Stimulated activated CD4-positive, alpha-beta T cell treated with anti-CD3 and anti-CD28 coated beads, TNF-alpha, amount 100 ng/mL, for 48 hours (primary cell): ENCODE measurements at places on chromosomes 4 and X.

DNA sequence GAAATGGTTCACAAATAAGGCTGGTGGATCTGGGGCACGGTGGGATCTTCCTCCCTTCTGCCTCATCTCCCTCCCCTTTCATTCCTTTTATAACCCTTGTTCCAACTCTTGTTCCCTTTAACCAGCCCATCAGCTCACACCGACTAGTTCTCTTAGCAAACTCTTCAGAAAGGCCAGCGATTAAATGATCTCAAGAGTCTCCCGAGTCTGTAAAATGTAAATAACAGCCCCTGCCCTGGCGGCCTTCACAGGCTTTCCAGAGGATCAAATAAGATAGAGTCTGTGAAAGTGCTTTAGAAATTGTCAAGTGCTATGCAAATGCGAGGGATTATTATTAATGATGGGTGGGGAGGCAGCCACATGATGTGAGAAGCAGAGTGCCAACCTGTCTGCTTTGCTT lies 27.1 kb downstream of the TSC22D3 start:
- DNase-seq, result no peak

DNA sequence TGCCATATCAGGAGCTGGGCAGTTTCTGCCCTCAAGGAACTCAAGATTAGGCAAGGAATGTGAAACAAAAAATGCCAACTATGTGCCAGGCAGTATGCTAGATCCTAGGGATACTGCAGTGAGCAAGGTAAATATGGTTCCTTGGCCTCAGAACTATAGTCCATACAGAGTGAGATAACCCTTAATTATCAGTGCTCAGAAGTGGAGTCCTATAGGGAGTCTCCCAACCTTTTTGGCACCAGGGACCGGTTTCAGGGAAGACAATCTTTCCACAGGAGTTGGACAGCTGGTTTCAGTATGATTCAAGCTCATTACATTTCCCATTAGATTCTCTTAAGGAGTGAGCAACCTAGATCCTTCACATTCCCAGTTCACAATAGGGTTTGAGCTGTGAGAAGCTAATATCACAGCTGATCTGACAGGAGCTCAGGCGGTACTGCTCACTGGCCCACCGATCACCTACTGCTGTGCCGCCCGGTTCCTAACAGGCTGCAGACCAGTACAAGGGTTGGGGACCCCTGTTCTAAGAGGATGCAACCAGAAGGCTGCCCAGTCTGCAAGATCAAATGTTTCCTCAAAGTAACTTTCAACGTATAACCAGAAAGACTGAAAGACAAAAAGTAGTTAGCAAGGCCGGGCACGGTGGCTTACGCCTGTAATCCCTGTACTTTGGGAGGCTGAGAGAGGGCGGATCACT lies 1.7 kb upstream of the SRP72 start:
- no peak for DNase-seq

GRCh38 chr4:120769227-120769626 lies 153.3 kb downstream of the PRDM5 start:
- no peak for DNase-seq

DNA sequence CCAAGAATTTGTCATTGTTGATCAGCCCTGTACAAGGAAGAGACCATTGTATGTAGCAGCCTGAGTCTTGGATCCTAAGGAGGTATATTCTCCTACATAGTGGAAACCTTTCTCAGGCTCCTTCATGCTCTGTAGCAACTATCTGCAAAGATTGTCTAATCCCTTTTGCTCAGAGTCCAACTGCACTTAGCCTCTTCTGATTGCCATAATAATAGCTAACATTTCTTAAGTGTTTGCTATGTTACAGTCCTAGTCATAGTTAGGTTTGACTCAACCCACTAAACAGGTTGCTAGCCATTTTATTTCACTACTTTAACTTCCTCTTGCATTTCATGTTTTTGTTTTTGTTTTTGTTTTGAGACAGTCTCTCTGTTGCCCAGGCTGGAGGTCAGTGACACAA lies 50.8 kb upstream of the SLC16A2 start:
- no peak for DNase-seq

- DNase-seq, result no peak
Measured at GRCh38 chrX:19750783-19751467, 136.5 kb downstream of the SH3KBP1 start.

DNA sequence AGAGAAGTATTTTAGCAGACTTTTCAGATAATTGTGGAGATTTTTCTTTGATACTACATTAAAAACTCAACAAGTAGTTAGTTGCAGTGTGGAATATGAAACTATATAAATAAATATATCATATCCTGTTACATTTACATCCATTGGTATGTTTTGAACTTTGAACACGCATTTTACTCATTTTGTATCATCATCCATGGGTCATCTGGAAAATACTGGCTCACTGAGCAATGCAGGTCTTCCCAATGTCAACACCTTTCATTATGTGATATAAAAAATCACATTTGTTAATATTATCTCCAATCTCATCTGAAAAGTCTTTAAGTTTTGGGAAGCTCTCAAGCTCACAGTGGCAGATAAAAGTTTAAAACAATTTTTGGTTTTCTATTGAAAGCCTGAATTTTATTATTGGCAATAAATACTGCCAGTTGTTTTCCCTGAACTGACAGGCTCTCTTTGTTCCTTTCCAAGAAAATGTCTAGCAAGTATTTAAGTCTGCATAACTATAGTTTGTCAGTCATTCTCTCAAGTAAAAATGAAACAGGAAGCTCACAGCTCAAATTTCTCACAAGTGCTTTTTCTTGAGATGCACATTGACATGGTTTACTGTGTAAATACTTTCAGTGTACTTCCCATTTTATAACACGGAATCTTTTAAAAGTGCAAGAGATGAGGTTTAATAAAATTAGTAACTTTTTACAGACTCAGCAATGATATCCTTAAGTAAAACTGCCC lies 183.5 kb upstream of the GPC4 start:
- DNase-seq, result no peak

DNA sequence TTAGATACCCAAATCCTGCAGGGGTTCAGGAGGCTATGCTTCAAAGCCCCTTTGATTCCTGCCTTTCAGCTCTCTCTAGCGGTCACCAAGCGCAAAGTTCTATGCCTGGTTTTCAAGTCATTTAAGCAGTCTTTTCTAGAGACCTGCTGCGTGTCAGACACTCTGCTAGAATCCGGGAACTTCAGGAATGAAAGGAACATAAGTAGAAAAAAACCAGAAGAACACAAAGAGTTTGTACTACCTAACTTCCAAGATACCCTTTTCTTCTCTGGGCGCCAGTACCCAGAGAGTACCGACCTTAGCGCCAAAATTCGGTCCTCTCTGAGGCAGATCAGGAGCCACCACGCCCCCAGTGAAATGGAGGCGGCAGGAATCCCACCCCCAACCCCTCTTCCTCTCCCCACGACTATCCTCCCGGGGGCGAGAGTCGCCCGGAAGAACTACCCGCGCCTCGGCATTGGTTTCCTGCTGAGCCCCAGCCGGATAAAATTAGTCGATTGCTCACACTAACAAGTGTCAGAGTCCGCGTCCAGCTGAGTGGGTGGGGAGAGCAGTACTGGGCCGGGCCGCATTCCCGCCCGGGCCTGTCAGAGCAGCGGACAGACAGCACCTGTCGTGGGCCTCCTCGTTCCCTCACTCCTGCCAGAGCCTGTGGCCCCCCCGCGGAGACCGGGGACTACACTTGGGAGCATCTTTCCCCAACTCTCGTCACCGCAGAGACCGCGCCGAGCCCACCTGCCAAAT lies 78.8 kb downstream of the RLIM start:
- no peak for DNase-seq
